Activated T-cell treated with anti-CD3 and anti-CD28 coated beads, Interleukin-2, amount 50 U/mL, for 72 hours (primary cell): ENCODE measurements at places on chromosomes 3 and 15.

DNA sequence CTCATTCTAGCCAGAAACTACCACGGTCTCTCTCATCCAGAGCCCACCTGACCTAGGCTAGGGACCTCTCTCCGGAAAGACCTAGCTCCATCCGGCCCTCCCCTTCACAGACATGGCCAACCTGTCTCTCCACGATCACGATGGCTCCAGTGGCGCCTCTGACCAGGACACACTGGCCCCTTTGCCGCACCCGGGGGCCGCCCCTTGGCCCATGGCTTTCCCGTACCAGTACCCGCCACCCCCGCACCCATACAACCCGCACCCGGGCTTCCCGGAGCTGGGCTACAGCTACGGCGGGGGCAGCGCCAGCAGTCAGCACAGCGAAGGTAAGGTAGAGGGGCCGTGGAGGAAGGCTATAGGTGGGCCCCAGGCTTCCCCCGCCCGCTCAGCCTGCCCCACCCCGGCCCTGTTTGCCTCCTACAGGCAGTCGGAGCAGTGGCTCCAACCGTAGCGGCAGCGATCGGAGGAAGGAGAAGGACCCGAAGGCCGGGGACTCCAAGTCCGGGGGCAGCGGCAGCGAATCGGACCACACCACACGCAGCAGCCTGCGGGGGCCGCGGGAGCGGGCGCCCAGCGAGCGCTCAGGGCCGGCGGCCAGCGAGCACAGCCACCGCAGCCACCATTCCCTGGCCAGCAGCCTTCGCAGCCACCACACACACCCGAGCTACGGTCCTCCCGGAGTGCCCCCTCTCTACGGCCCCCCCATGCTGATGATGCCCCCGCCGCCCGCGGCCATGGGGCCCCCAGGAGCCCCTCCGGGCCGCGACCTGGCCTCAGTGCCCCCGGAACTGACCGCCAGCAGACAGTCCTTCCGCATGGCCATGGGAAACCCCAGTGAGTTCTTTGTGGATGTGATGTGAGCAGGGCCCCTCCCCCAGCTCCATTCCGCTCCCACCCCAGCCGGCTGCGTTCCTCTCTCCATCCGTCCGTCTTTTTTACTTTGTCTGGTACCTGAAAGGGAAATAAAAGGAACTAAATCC is 4.5 kb upstream of the AP2M1 start:
- DNase-seq, result no peak

GRCh38 chr15:57298843-57299550 is 77.3 kb upstream of the CGNL1 start:
- no peak for DNase-seq

GRCh38 chr3:51675201-51675611 is 4.2 kb downstream of the TEX264 start:
- peak; percentile 51 for DNase-seq

DNA sequence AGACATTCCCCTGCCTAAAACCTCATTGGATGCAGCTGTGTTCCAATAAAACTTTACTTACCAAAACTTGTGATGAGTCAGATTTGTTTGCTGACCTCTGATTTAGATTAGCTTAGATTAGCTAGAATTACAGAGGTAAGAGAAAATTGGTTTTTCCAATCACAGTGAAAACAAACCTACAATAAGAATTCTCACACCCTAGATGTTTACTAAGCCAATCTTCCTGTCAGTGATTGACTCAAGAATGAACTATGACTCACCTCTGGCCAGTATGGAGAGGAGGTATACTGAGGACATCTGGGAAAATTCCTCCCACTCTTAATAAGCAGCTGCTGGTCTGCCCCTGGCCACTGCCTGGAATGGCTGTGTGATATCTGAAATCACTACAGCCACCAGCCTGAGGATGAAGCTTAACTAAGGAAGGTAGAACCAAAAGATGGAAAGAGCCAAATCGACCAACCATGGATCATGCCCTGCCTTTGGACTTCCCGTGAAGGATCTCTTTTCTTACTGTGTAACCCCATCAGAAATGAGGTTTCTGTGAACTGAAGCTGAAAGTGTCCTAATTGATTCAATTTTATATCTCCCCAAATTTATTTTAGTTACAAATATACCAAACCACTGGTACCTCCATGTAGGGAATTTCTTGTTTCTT is 19.0 kb upstream of the GHSR start:
- DNase-seq, result no peak

DNA sequence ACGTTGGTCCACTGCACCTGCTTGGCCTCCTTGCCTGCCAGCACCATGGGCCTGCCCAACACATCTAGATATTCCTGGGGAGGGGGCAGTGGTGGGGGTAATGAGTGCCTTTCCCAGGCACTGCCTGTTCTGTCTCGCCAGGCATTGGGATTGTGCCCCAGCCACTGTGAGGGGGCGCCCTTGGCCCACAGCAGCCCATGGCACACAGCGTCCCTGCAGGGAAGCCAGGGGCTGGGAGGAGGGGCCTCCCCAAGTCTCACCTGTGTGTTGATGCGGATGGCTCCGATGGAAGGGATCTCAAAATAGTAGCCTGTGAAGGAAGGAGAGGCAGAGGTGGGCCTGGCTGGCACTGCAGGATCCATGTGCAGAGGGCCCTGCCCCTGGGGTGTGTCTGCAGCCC is 18.7 kb upstream of the TMEM115 start:
- no peak for DNase-seq

GRCh38 chr15:76398317-76399104 is 61.9 kb downstream of the ISL2 start:
- DNase-seq, result no peak

DNA sequence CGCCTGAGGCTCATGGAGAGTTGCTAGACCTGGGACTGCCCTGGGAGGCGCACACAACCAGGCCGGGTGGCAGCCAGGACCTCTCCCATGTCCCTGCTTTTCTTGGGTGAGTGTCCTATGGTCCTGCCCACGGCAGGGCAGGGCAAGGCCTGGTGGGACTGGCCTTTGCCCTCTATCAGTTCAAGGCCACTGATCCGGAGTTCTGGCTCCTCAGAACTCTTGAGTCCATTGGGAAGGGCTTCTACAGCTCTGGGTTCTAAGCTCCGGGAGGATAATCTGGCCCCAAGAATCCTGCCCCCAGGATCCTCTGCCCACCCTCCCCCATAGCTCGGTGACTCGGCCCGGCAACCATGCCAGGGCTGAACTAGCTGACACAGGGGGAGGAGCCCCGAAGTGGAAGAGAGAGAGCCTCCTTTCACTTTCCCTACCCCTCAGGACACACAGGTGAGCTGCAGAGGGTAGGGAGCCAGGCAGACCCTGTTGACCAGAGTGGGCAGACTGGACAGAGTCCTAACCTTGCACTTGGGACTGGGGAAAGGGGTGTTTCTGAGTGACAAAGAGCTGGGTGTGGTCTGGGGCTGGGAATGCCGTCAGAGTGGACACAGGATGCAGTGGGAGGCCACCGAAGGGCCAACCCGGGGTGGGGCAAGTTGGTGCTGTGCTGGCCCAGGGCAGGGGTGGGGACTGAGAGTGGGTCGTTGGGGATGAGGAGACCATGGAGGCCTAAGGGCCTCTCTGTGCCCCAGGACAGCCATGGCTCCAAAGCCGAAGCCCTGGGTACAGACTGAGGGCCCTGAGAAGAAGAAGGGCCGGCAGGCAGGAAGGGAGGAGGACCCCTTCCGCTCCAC is 664 bp downstream of the PARP3 start:
- peak; percentile 68 for DNase-seq

- no peak for DNase-seq
Measured at GRCh38 chr15:88401251-88401995, 65.8 kb downstream of the MRPL46 start.
